Bronchial smooth muscle cell (primary cell): ENCODE measurements at places on chromosomes 5 and 9. TPM values are rescaled to one million over a fixed set of nuclear protein-coding genes. Genes with fewer than 3 reads are reported as not detected.

The SREK1IP1 gene
- total RNA-seq, result 7.9 and 8.9 TPM in 2 replicates

The NPR3 gene
- 12.0 and 74.7 TPM in 2 replicates for total RNA-seq

The CSF1R gene
- under 0.01 TPM in 1 of 2 replicates, not detected in the other for total RNA-seq

The IFNA21 gene
- not detected in 2 replicates for total RNA-seq

The EEIG1 gene
- 7.1 and 14.7 TPM in 2 replicates for total RNA-seq

The LCN15 gene
- total RNA-seq, result not detected in 2 replicates

The PCDHB11 gene
- total RNA-seq, result 0.16 and 0.69 TPM in 2 replicates

The NMUR2 gene
- total RNA-seq, result not detected in 2 replicates

The IFNA5 gene
- total RNA-seq, result 0.09 and 0.16 TPM in 2 replicates

The C5 gene
- total RNA-seq, result 3.9 and 5.7 TPM in 2 replicates
